Stimulated activated CD4-positive, alpha-beta T cell treated with anti-CD3 and anti-CD28 coated beads, Interleukin-12 subunit alpha, Interleukin-12 subunit beta, amount 100 ng/mL, for 48 hours (primary cell): ENCODE measurements at places on chromosomes 6 and 20.
A peak's percentile ranks its signal among the peaks of the same experiment; 100 is the strongest.

- no peak for DNase-seq
These were observed 526.6 kb upstream of the IRAK1BP1 start for GRCh38 chr6:78340755-78341154.

DNA sequence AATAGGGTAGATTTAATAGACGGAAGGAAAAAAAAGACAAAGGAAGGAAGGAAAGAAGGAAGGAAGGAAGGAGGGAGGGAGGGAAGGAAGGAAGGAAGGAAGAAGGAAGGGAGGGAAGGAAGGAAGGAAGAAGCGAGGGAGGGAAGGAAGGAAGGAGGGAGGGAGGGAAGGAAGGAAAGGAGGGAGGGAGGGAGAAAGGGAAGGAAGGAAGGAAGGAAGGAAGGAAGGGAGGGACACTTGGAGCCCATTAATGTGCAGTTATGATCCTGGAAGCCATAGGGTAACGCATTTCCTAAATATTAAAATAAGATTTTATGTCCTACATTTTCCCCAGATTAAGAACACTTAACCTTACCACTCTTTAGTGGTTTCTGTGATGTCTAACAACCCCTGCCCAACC, 465.7 kb downstream of the ADGRB3 start:
- no peak for DNase-seq

DNA sequence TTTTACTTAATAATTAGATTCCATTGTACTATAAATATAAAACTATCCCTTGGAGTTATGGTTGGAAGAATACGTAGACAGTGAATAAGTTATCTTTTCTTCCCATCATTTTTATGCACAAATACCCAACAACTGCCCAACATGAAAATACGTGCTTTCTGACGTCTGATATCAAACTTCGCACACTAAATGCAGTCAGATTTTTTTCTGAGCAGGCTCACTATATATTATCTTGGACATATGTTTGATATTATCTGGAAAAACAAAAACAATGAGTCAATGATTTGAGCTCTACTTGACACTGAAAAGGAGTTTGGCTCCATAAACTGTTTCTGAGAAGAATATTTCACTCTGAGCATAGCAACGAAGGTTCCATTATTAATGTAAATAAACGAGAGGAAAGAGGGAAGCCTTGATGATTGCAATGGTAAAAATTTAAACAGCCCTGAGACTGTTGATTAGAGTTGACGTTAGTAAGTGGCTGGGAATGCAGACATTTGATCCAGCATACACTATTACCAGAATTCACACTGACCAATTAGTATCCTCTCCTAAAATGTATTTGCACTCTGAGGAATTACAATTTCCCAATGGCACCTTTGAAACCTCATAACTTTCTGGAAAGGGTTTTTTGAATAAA, 1090.0 kb downstream of the EPHA7 start:
- DNase-seq = no peak

GRCh38 chr6:14123386-14124111, 6.0 kb downstream of the CD83 start:
- DNase-seq = no peak

DNA sequence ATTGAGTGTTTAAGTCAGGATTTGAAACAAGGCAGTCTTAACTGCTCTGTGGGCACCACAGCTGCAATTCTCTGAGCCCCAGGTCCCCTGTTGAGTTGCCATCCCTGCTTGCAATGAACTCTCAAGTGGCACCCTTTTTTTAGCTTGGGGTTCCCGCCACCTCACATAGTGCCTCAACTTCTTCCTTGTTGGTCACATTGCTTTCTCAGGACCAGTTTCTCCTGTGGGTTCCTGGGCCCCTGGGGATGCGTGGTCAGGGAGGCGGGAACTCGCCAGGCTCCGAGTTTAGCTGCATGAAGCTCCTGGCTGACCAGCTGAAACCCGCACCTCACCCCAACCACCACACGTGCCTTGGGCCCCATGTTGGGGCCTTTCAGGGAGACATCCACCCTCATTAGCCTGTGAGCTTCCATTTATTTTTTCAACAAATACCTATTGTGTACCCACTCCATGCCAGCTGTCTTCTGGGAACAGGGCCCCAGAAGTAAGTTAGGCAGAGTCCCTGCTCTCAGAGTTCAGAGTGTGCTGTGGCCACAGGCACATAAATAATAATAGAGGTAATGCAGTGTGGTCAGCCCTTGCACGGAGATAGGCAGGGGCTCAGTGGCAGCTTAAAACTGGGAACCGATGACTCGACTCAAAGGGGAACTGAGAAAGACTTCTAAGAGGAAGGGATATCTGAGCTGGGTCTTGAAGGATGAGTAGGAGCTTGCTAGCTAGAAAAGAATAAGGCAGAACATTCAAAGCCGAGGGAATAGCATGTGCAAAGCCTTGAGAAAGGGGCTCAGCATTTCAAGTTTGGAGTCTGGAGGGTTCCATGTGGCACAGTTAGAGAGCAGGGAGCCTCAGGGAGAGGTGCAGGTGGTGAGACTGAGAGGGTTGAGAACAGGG, 33.9 kb upstream of the FAM83D start:
- DNase-seq = no peak

GRCh38 chr20:63029358-63030121, 22.8 kb upstream of the BHLHE23 start:
- no peak for DNase-seq

- DNase-seq = no peak
These were observed 979.6 kb upstream of the MAP3K7 start for GRCh38 chr6:91566467-91566866.

DNA sequence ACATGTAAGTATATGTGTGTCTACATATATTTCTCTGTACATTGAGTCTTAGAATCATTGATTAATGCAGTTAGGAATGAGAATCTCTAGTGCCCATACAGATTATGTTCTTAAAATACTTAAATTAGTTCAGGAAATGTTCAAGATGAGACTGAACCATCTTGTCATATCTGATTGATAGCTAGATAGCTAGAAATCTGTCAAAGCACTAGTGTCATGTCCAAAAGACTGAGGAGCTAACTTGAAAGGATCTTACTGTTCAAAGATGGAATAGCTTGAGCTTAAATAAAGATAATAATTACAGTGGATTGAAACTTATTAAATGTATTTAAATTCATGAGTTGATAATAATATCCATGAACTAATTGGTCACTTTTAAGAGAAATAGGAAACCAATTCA, 191.7 kb upstream of the TCF21 start:
- no peak for DNase-seq

GRCh38 chr6:43910638-43911353, 140.8 kb downstream of the VEGFA start:
- no peak for DNase-seq

- no peak for DNase-seq
These were observed 20.7 kb downstream of the FUCA2 start for GRCh38 chr6:143490775-143491174.

DNA sequence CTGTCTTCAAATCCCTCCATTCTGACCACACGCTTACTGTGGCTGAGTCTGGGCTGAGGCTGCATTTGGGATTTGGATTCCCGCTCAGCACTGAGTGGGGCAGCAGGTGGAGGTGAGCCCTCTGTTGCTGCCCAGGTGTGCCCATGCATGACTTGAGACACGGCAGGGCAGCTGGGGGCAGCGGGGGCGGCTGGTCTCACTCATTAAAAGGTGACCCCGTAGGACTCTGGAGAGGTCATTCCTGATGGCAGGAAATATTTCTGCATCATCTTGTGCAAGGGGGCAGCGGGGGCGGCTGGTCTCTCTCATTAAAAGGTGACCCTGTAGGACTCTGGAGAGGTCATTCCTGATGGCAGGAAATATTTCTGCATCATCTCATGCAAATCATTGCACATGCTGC, 49.8 kb downstream of the SMOC2 start:
- DNase-seq = no peak

DNA sequence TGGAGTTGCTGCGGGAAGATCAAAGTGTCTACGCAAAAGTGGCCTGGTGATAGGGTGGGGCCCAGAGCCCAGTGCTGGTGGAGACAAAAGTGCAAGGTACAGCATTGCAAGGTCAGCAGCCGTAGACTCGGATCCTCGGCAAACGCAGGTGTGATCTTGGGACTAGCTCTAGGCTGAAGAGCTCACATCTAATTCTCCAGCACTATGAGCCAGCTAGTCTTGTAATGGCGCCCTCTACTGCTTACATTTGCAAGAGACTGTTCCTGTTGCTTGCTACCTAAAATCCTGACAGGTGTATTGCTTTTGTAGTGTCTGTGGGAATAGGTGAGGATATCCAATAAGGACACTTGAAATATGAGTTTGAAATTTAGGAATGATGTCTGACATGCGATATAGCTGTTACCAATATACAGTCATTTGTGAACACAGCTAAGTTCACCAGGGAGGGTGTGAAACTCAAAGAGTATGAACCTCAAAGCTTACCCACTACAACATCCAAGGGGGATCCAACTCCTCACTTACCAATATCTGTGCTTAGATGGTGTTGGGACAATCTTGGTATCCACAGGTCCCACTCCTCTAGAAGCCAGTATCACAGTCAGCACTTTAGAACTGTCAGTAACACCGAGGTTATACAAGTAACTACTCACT, 58.4 kb downstream of the PDE7B start:
- DNase-seq = peak; percentile 74

GRCh38 chr6:3139090-3139903, 18.0 kb downstream of the TUBB2A start:
- no peak for DNase-seq
